GM06990 (cell line): ENCODE measurements at places on chromosomes 7 and 10.

- no peak for DNase-seq
These were observed 421.4 kb upstream of the AUTS2 start for GRCh38 chr7:69176841-69177240.

DNA sequence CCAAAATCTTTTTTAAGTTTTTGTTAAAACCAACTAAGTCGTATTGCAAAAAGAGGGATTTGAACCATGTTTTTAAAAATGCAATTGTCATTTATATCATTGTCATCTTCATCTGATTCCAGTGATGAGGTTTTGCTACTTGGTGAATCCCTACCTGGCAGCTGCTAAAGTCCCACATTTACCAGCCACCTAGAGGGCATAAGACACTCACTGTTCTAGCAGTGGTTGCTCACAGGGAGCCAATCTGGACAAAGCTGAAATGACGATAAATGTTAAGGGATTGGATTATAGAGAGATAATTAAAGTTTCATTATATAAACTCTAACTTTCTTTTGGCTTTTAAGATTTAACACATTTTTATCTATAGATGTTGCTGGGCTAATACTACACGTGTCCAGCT lies 18.7 kb downstream of the KIFBP start:
- DNase-seq: no peak

DNA sequence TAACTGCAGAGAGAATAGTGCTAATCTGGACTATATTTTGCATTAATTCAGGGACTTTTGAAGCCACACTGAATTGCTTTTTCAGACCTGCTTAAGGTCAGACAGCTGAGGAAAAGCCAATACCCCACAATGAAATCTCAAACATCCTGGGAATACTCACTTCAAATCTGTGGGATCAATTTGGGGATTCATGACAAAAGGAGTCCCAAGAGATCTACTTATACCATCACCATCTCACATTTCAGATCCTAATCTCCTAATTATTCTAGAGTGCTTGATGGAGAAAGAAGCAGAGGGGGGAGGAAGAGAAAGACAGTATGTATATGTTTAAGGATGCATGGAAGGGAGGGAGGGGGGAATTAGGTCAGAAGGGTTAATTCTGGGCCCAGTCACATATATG lies 202.2 kb downstream of the CACNA2D1 start:
- DNase-seq: no peak

GRCh38 chr7:28958235-28958979 lies at the start of gene TRIL:
Gene TRIL (minus strand): TSS chr7:28958330. CDS start chr7:28958046, 284 bp downstream.
- peak; percentile 6 for DNase-seq

DNA sequence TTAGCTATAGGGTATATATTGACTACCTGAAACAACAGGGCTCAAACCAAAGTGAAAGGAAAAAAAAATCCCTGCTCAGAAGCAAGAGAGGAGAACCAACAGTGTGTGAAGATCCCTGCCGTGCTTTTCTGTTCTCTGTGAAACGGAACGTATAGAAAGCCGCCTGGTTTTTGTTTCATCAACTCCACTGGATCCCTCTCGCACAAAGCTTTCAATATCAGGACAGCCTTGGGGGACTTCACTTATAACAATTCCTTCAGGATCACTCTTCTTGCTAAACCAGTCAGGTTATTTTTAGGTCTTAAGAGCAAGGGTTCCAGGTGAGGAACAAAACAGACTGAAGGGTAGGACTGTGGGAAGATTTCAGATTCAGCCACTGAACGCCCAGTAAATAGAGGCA lies 151.1 kb upstream of the CACNA2D1 start:
- DNase-seq: no peak

GRCh38 chr7:140176122-140176701 lies 571 bp downstream of the KDM7A start:
- DNase-seq: no peak

GRCh38 chr7:50640779-50641178 lies 75.6 kb upstream of the DDC start:
- no peak for DNase-seq

- DNase-seq: no peak
These were observed 26.7 kb upstream of the FGFR2 start for GRCh38 chr10:121624836-121625486.

DNA sequence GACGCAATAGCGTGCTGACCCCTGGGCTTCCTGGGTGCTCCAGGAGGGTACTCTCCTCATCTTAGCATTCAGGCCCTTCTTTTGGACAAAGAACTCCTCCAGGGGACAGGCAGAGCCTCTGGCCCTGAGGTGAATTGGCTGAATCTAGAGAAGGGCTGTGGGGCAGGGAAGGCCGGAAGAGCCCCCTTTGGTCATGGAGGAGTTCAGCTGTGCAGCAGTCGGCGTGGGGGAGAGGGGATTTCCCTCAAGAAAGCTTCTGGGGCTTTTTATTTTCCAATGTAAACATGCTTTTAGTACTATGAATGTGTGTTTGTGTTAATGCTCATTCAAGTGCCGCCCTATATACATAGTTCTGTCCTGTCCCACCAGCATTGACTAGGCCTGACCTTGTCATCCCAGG lies 38.8 kb downstream of the FIGNL1 start:
- no peak for DNase-seq

- no peak for DNase-seq
These were observed 342.7 kb downstream of the CXCL12 start for GRCh38 chr10:44042075-44042770.

- no peak for DNase-seq
These were observed 8.1 kb upstream of the OLAH start for GRCh38 chr10:15035385-15036301.

DNA sequence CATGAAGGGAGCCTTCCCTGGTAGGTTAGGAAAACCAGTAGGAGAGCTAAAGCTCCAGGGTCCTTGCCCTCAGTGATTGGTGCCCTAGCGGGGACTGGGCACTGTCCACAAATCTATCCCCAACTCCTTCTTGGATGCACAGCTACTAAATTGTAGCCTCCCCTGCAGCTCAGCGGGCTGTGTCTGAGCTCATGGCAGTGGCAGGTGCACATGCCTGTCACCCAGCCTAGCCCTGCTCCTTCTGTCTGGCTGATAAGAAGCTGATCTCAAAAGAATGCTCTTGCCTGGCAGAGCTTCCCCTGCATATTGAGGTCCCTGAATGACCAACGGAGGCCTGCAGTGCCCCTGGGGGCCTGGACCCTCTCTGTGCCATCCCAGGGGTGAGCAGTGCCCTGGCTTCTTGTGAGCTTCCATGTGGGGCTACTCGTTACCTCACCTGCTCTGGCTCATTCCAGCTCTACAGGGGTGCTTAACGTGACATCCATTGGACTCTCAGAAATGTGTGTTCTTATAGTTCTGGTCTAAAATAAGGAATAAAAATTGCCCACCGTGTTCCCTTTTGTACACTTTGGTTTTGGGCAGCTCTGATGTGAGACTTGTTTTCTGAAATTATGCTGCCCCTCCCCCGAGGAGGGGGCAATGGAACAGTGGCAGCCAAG lies 59.8 kb upstream of the ANTXRL start:
- DNase-seq: no peak

DNA sequence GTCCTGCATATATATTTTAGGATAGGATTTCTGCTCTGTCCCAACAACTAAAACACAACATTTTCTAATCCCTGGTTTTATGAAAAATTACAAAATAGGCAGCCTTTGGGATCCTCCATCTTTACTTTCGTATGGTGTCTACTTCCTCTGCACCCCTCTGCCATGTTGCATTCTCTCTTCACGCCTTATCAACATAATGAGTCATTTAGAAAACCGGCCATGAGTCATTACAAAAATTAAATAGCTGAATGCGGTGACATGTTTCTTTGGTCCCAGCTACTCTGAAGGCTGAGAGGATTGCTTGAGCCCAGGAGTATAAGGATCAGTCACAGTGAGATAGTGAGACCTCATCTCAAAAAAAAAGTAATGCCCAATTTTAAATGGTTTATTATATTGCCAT lies 148.1 kb upstream of the CELF2 start:
- DNase-seq: peak; percentile 53

DNA sequence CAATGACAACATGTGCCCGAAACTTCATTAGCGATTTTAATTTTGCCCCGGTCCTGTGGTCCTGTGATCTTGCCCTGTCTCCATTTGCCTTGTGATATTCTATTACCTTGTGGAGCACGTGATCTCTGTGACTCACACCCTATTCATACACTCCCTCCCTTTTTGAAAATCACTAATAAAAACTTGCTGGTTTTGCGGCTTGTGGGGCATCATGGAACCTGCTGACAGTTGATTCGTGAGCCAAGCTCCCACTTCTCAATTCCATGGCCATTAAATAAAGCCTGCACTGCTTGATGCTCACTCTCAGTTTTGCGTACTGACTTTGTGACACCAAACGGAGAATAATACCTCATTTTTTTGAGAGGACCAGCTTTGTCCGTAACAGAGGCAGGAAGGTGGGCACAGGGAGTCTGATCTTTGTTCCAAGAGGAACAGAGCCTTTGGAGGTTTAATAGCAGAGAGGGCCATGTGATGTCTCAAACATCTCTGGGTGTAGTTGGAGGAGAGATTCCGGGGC lies 3.8 kb upstream of the ADAMTS14 start:
- no peak for DNase-seq

- DNase-seq: no peak
These were observed 108.0 kb downstream of the SMURF1 start for GRCh38 chr7:99035723-99036545.

GRCh38 chr7:112167147-112167546 lies 39.1 kb downstream of the DOCK4 start:
- no peak for DNase-seq

GRCh38 chr10:30527623-30528428 lies 93.8 kb downstream of the MAP3K8 start:
- no peak for DNase-seq

DNA sequence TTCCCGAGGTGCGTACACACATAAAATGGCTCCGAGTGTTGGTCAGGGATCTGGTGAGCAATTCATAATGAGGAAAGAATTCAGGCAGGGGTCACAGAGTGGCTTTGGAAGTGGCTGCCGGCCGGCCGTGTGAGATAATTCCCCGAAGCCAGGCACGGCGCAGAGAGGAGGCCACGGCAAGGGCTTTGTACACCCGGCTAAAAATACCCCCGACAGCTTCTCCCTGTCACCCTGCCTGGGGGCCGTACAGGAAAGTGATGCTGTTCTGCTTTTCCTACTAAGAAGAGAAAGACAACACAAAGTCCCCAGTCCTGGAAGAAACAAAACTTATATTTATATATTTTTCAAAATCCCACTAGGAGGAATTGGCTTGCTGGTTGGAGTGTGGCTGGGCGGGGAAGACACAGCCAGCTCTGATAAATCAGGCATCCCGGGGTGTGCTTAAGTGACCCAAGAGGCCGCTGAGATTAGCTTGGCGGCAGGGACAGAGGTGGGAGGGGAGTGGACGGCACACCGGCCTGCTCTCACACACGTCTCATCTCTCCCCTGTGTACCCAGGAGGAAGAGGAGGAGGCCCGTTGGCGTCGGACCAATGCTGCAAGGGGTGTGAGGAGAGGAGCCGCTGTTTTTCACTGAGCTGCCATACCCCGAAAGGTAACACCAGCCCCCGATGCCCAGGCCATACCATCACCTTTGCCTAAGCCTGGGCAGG lies 70.5 kb downstream of the ZMIZ1 start:
- DNase-seq: no peak

DNA sequence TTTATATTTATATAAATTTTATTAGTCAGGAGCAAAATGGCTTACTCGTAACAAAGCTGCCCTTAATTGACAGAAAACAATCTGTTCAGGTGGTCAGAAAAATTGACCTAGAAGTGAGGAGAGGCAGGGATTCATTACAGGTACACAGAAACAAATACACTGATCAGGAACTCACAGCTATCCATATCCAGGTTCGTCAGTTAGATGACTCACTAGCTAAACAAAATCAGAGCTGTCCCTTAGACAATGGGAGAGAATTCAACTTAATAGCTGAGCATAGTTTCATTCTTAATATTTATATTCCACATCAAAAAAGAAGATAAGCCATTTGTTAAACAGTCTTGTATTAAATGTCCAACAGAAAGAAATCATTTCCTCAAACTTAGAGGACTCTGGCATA lies 41.7 kb downstream of the HYCC1 start:
- no peak for DNase-seq

DNA sequence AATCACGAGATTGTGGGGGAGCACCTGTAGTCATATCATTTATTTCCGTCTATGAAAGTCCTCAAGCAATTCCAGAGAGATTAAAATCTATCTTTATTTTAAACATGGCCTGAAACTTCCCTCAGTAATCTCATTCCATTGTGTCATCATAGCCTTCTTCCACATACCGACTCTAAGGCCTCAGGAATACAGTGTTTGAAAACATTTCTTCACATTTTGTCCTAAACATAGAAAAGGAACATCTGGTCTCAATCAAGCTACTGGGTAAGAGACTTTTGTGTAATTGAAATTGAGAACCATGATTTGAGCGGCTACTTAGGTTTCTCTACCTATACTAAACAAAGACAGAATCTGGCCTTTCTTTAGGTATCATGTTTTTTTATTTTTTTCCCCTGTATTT lies 78.0 kb upstream of the ELMO1 start:
- DNase-seq: no peak

- no peak for DNase-seq
These were observed 1.7 kb upstream of the PAX2 start for GRCh38 chr10:100743626-100744135.

- DNase-seq: peak; percentile 21
These were observed 20.8 kb upstream of the HYAL4 start for GRCh38 chr7:123823898-123824753.
